ENCODE measurements at places on chromosomes 7 and 10.

DNA sequence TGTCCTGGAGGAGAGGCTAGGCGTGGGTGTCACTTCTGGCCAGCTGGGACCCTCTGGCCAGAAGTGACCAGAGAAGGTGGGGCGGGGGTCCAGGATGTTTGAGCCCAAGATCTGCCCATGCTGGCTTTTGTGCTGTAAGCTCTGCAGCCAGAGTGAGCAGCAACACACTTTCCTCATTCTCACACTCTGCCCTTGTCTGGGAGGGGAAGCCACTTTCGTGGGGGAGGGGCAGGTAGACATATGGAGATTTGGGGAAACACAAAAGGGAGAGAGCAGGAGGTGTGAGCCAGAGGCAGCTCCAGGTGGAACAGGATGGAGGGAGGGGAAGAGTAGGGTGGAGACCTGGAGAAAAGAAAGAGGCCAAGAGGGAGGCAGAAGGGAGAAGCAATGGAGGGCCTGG lies 31.5 kb upstream of the ADCYAP1R1 start:
- no peak for DNase-seq

DNA sequence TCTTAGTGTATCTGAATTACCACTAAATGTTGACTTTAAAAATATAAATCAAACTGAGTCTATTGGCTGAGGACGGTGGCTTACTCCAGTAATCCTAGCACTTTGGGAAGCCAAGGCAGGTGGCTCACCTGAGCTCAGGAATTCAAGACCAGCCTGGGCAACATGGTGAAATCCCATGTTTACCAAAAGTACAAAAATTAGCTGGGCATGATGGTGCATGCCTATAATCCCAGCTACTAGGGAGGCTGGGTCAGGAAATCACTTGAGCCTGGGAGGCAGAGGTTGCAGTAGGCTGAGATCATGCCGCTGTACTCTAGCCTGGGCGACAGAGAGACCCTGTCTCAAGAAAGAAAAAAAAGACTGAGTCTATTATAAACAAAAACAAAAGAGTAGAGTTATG lies 106.5 kb upstream of the RSU1 start:
- DNase-seq = no peak

DNA sequence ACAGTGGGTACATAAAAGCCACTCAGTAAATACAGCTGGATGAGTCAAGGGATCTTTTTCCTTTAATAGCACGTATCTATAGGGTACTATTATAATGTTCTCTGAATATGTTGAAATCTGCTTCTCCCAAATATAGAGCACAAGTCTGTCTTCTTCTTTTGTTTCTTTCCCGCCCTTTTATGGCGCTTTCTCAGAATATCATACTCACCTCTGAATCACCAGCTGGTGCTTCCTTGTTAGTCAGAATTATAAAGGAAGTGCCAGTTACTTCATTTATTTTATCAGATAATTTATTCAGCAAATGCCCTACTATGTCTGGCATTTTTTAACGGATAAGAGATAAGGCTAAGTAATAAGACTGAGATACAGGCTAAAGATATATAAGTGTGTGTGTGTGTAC lies 772.9 kb downstream of the SORCS3 start:
- no peak for DNase-seq

DNA sequence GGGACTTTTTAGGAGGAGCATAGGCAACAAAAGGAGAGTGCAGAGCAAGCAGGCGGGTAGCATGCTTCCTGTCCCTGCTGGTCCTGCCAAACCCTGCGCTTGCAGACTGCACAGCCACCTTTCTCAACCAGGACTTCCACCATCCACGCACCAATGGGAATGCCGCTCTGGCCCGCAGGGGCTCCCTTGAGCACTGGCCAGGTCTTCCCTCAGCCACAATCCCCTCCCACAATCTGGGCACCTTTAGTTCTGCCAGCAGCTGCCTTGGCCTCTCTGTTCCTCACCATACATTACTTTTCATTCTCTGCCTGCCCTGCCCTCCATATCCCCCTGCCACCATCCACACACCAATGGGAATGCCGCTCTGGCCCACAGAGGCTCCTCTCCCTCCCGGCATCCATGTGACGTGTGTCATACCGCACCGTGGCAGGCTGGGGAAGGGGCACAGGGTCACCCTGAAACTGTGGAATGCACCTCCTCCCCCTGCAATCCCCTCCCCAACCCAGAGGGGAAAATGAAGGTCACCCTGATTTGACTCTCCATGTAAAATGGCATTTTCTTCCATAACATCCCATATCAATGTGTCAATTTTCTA lies 97.3 kb upstream of the MACROH2A2 start:
- no peak for DNase-seq

- no peak for DNase-seq
These were observed 31.3 kb downstream of the PAX2 start for GRCh38 chr10:100776671-100777070.

Measured in T-helper 1 cell (primary cell).